ENCODE measurements at places on chromosomes 3 and 15.
A peak's percentile ranks its signal among the peaks of the same experiment; 100 is the strongest.

- H3K4me1 ChIP-seq, result no peaks in the 10 kb centered on the region
- H3K36me3 ChIP-seq, result no peaks in the 10 kb centered on the region
- H3K4me3 ChIP-seq, result no peak overlapping the region
- no peak overlapping the region for H3K27ac ChIP-seq
- no peaks in the 10 kb centered on the region for H3K27me3 ChIP-seq
These were observed 16.5 kb upstream of the CYP11A1 start for GRCh38 chr15:74383695-74384565.

DNA sequence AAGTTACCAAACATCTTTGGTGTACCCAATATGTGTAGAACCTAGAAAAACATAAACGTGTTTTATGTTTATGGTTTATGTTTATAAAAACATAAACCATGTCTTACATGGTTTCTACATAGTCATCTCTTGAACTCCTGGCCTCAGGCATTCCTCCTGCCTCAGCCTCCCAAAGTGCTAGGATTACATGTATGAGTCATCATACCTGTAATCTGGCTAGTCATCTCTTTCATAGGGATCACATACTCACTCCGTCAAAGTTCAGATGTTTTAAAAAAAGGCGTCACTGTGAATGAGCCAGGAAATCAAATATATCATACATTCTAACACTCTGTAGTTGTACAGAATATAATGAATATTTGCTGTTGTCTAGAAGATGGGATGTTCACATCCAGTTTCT, 178.6 kb downstream of the CPNE4 start:
- no peaks in the 10 kb centered on the region for H3K27me3 ChIP-seq
- no peaks in the 10 kb centered on the region for H3K36me3 ChIP-seq
- no peak overlapping the region for H3K4me3 ChIP-seq
- no peak overlapping the region for H3K27ac ChIP-seq

DNA sequence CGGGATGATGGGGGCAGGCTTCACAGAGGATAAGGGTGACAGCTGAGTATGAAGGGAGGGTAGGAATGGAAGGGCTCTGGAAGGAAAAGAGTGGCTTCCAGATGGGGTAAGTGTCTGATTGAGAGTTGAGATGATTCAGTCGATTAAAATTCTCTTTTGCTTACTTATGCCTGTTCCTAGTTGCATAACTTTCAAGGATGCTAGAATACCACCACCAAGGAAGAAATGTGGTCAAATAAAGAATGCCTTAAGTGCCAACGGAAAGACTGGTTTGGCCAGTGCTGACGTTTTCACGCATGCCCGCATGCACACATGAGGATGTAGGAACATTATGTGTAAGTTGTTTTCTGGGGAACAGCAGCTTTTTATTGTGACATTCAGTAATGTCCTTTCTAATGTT, 263.4 kb upstream of the WNT5A start:
- peak; percentile 85 for DNase-seq
- H3K27me3 ChIP-seq, result no peaks in the 10 kb centered on the region
- no peak overlapping the region for H3K4me3 ChIP-seq
- no peaks in the 10 kb centered on the region for H3K36me3 ChIP-seq

DNA sequence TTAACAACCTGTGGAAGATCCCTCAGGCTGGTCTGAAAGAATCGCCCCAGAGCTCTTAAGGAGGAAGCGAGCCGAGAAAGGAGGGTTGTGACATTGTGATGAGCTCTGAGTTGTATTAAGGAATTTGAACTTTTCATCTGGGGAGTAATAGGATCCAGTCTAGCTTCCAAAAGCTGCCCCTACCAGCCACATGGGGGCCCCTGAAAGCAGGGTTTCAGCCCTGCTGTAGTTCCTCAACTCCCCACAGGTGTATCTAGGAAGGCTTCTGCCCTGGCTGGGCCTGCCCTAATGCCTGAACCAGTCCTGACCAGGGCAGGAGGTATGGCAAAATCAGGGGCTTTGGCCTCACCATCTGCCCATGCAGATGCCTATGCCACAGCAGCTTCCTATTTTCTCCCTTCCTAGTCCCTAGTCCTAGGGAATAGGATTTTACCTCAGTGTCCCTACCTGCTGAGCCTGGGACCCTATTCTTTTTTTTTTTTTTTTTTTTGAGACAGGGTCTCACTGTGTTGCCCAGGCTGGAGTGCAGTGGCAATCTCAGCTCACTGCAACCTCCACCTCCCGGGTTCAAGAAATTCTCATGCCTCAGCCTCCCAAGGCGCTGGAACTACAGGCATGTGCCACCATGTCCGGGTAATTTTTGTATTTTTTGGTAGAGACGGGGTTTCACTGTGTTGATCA, 5.0 kb upstream of the AP3S2 start:
- H3K36me3 ChIP-seq, result peaks cover 18% of the 10 kb centered on the region
- H3K27me3 ChIP-seq, result no peaks in the 10 kb centered on the region
- no peak overlapping the region for H3K27ac ChIP-seq
- H3K4me1 ChIP-seq, result peaks cover 4% of the 10 kb centered on the region

- H3K36me3 ChIP-seq, result no peaks in the 10 kb centered on the region
- DNase-seq, result no peak
- H3K4me1 ChIP-seq, result no peaks in the 10 kb centered on the region
- no peaks in the 10 kb centered on the region for H3K27me3 ChIP-seq
- no peak overlapping the region for H3K27ac ChIP-seq
These were observed 24.0 kb downstream of the CP start for GRCh38 chr3:149197669-149198068.

DNA sequence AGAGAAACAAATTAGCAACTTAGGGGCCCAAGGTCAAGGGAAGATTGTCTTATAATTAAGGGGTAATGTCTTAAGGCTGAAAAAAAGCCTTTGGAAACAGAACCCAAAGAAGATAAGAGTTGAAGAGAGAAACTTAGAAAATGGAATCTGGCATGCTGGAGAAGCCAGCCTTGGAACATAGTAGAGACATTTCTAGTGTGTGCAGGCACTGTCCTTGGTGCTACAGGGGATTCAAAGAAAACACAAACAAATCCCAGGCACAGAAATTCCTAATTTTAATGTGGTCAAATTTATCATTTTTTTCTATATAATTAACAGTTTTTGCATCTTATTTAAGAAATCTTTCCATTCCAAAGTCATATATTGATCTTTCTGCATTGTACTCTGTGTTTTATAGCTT, 89.4 kb downstream of the NR1D2 start:
- H3K4me1 ChIP-seq, result peaks cover 8% of the 10 kb centered on the region
- H3K27me3 ChIP-seq, result no peaks in the 10 kb centered on the region
- H3K27ac ChIP-seq, result no peak overlapping the region
- H3K4me3 ChIP-seq, result no peak overlapping the region
- no peaks in the 10 kb centered on the region for H3K36me3 ChIP-seq

- no peaks in the 10 kb centered on the region for H3K36me3 ChIP-seq
- H3K4me1 ChIP-seq, result no peaks in the 10 kb centered on the region
- H3K27ac ChIP-seq, result no peak overlapping the region
- no peaks in the 10 kb centered on the region for H3K27me3 ChIP-seq
- DNase-seq, result no peak
These were observed 30.7 kb upstream of the IGSF10 start for GRCh38 chr3:151491525-151491924.

DNA sequence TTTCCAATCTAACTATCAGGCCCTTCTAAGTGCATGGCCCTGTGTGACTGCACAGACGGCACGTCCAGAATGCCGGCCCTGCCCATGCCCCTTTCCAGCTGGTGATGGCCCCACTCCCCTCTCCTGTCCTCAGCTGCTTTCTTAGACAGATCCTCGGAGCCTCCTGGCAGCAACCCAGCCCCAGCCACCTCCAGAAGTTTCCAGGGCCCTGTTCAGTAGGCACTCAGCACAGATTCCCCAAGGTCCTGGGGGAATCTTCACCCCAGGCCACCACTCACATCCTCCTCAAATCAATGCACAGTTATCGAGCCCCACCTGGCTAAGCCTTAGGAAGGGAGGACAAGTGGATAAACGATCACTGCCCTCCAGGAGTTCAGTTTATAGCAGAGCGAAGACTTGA, 1.4 kb upstream of the CRABP1 start:
- peaks cover 23% of the 10 kb centered on the region for H3K4me1 ChIP-seq
- H3K36me3 ChIP-seq, result no peaks in the 10 kb centered on the region
- no peaks in the 10 kb centered on the region for H3K27me3 ChIP-seq
- no peak overlapping the region for H3K4me3 ChIP-seq

DNA sequence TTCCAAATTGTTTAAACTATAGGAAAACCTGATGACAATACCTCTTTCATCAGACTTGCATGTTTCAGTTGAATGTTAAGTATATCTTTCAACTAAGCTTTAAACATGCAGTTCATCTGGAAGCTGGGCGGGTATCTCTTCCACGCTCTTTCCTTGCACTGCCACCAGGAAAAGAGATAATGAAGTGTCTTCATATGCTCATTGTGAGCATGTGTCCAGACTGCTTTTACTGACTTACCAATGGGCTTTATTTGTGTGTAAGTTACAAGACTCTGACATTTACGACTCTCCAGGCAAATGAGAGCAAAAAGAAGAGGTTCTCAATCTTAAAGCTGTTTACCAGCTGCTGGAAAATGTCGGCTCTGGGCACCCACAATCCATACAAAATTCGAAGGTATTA, 52.8 kb downstream of the TMEM212 start:
- no peaks in the 10 kb centered on the region for H3K4me1 ChIP-seq
- no peaks in the 10 kb centered on the region for H3K36me3 ChIP-seq
- no peak overlapping the region for H3K27ac ChIP-seq
- H3K4me3 ChIP-seq, result no peak overlapping the region
- no peaks in the 10 kb centered on the region for H3K27me3 ChIP-seq

DNA sequence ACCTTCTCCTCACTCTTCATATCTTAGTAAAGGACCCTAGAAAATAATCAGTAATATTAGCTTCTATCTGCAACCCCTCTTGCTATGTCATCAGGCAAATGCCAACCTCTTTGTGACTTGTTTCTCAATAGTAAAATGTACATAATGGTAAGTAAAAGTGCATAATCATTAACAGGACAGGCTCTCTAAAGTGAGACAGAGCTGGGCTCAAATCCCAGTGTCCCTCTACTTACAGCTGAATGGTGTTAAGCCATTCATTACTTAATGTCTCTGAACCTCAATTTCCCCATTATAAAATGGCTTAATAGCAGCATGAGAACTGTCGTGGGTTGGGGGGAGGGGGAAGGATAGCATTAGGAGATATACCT, 62.6 kb upstream of the ATP11B start:
- H3K27ac ChIP-seq, result no peak overlapping the region
- no peaks in the 10 kb centered on the region for H3K36me3 ChIP-seq
- H3K4me3 ChIP-seq, result no peak overlapping the region
- DNase-seq, result no peak
- H3K4me1 ChIP-seq, result no peaks in the 10 kb centered on the region

- no peaks in the 10 kb centered on the region for H3K4me1 ChIP-seq
- no peaks in the 10 kb centered on the region for H3K36me3 ChIP-seq
- no peak for DNase-seq
- H3K27ac ChIP-seq, result no peak overlapping the region
- no peak overlapping the region for H3K4me3 ChIP-seq
These were observed 38.6 kb downstream of the ADAMTS9 start for GRCh38 chr3:64648927-64649906.

GRCh38 chr15:46576646-46577395, 942.0 kb downstream of the SQOR start:
- H3K27ac ChIP-seq, result no peak overlapping the region
- no peaks in the 10 kb centered on the region for H3K36me3 ChIP-seq
- no peaks in the 10 kb centered on the region for H3K4me1 ChIP-seq
- H3K27me3 ChIP-seq, result no peaks in the 10 kb centered on the region
- H3K4me3 ChIP-seq, result no peak overlapping the region
- DNase-seq, result no peak

DNA sequence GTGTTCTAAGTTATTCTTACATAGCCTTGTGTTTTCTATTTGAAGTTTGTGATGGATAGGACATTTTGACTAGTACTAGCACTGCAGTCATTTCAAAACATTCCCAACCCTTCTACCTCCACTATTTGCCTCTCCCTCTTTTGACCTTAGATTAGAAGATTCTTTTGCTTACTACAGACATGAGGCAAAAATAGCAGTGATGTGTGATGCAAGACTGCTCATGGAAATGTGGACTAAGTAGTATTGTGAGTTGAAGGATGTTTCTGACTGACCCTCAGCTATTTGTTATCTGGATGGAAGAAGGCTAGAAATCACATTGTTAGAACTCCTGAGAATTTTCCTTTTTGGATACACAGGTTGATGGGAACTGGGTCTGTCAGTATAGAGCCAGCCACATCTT, 45.9 kb downstream of the ATP2C1 start:
- peaks cover 6% of the 10 kb centered on the region for H3K36me3 ChIP-seq
- H3K4me1 ChIP-seq, result no peaks in the 10 kb centered on the region
- H3K27me3 ChIP-seq, result no peaks in the 10 kb centered on the region
- DNase-seq, result no peak

GRCh38 chr15:73818308-73818985, 54.9 kb upstream of the TBC1D21 start:
- no peak for DNase-seq
- no peaks in the 10 kb centered on the region for H3K4me1 ChIP-seq
- H3K27me3 ChIP-seq, result no peaks in the 10 kb centered on the region
- H3K27ac ChIP-seq, result no peak overlapping the region
- no peak overlapping the region for H3K4me3 ChIP-seq

- H3K27me3 ChIP-seq, result no peaks in the 10 kb centered on the region
- no peaks in the 10 kb centered on the region for H3K36me3 ChIP-seq
- H3K4me3 ChIP-seq, result no peak overlapping the region
These were observed 64.3 kb upstream of the LRRC3B start for GRCh38 chr3:26558257-26558656.

DNA sequence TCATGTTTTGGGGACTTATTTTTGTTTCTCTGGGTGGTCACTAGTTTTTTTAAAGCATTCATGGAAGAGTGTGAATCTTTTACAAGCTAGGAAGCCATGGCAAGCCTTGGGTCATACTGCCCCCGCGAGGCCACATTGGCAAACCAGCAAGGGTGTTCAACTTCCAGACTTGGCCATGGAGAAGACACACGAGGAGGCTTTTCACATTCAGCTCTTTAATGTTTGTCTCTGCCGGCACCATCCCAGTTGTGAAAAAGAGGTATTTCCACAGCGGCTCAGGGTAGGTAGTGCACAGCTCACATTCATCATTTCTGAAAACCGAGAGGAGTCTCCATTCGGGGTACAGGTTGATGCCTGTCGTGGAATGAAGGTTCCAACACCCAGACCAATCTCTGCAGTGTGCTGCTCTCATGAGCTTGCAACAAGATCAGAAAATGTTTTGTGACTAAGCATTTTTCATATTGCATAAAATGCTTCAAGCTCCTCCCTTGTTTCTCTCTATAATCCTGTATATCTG, 7.7 kb downstream of the CCR5 start:
- peaks cover 23% of the 10 kb centered on the region for H3K4me1 ChIP-seq
- no peak overlapping the region for H3K27ac ChIP-seq
- no peaks in the 10 kb centered on the region for H3K27me3 ChIP-seq
- H3K36me3 ChIP-seq, result no peaks in the 10 kb centered on the region

GRCh38 chr3:177579419-177579818, 382.1 kb upstream of the TBL1XR1 start:
- no peak overlapping the region for H3K4me3 ChIP-seq
- H3K36me3 ChIP-seq, result no peaks in the 10 kb centered on the region
- peaks cover 23% of the 10 kb centered on the region for H3K4me1 ChIP-seq
- no peak overlapping the region for H3K27ac ChIP-seq
- DNase-seq, result no peak

DNA sequence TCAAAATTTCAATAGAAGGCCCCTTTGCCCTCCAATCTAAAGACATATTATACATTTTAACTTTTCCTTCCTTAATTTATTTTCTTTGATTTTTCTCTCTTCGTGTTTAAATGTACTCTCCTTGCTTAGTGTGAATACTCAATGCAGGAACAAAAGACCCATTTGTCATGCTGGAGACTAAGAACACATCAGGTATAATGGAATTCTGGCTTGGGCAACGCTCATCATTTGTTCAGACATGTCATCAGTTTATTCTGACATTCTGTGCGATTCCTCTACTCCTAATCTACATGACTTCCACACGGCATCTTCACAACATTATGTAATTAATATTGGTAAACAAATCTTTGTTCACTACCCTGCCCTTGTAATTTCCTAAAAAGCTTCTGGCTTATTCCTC, 136.6 kb upstream of the LRRN1 start:
- H3K4me1 ChIP-seq, result no peaks in the 10 kb centered on the region
- no peaks in the 10 kb centered on the region for H3K27me3 ChIP-seq
- DNase-seq, result no peak
- no peak overlapping the region for H3K4me3 ChIP-seq

All from thyroid gland (tissue), 4 donors.